Left renal pelvis (tissue), 4 donors: ENCODE measurements at places on chromosomes 7 and 10. TPM values are rescaled to one million over a fixed set of nuclear protein-coding genes. Genes with fewer than 3 reads are reported as not detected.

DNA sequence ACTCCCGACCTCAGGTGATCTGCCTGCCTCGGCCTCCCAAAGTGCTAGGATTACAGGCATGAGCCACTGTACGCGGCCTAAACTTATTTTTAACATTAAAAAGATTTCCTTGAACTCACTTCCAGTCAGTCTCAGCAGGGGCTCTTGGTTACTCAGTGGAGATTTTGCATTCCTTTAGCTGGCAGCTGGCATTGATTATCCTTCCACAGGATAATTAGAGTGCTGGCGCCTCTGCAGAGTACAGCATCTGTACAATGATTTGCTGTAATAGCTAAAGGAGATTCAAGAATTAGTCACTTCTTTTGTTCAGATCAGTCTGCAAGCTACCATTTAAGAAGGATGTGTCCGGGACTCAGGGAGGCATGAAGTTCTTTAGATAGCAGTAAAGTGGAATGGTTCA lies 125.0 kb upstream of the NPY start:
- DNase-seq = no peak

The ZFAND2A gene
- polyA plus RNA-seq = 19.7 TPM

The CFAP43 gene
- polyA plus RNA-seq = 16.0 TPM

GRCh38 chr7:132298790-132299189 lies 277.5 kb downstream of the PLXNA4 start:
- DNase-seq = no peak

DNA sequence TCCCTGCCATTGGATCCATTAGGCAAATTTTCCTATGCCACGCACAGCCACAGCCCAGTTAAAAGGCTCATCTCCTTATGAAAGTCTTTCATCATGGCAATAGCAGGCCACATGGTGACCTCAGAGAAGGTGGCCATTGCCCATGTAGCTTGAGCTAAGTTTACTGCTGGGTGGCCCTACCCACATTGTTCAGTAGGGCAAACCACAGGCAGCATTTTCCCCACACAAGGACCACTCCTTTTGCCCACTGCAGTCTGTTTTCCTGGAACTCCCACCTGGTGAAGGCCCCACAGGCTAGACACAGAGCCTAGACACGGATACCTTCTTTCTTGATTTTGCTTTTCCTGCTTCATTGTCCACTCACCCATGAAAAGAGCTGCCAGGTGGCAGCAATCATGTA lies 101.5 kb upstream of the NPVF start:
- DNase-seq = no peak

DNA sequence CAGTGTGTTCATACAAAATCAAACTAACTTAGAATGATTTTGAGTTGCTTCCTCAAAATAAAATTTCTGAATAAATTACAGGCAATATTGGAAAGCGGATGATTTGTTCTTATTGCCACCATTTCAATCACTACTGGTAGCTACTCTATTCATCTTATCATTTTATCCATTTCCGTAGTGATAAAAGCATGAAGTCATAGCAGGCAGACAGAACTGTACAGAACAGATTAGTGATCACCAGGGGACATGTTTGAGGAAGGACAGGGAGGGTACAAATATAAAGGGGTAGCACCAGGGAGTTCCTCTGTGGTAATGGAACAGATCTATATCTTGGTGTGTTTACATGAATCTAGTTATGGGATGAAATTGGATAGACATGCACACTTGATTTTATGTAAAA lies 138.5 kb downstream of the WNT2 start:
- DNase-seq = no peak

The WEE2 gene
- 0.46 TPM for polyA plus RNA-seq
